Sigmoid colon (tissue), 7 donors: ENCODE measurements at places on chromosomes 1 and 21. TPM values are rescaled to one million over a fixed set of nuclear protein-coding genes. Genes with fewer than 3 reads are reported as not detected.
A peak's percentile ranks its signal among the peaks of the same experiment; 100 is the strongest.

DNA sequence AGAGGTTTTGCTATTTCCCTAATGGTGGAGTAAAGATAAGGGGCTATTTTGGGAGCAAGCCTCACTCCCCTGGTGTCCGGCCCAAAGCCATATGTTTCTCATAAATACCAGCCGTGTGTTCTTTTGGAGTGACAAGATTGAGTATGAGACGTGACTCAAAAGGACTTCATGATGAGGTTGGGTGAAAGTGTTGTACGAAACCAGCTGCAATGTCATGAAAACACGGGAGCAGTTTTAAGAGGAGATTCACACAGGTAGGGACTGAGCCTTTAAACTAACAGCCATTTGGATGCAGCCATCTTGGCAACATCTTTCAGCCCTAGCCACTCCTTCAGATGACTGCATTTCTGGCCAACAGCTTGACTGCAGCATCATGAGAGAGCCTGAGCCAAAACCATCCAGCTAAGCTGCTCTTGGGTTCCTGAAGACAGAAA lies 532.3 kb upstream of the USP24 start:
- DNase-seq = no peak

GRCh38 chr1:24748191-24749121 lies 3.2 kb downstream of the CLIC4 start:
- DNase-seq = no peak

DNA sequence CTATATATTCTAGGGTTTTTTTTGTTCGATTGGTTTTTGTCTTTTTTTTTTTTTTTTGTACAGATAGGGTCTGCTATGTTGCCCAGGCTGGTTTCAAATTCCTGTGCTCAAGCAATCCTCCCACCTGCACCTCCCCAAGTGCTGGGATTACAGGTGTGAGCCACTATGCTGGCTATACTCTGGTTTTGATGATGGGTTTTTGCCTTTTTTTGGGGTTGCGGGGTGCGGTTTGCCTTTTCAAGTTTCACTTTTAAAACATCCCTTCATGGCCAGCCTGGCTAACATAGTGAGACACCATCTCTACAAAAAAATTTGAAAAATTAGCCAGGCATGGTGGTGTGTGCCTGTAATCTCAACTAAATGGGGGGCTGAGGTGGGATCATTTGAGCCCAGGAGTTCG lies 10.0 kb downstream of the KDM5B start:
- DNase-seq = no peak

SH2D2A gene
- 0.69 TPM for polyA plus RNA-seq

GRCh38 chr1:160115545-160116282 lies at the start of gene ATP1A2:
ATP1A2 (plus strand) TSS chr1:160115759; CDS start chr1:160115862, 103 bp downstream.
- peak; percentile 77 for DNase-seq

- no peak for DNase-seq
These were observed 158.3 kb upstream of the CACNA1E start for GRCh38 chr1:181324797-181325616.

DNA sequence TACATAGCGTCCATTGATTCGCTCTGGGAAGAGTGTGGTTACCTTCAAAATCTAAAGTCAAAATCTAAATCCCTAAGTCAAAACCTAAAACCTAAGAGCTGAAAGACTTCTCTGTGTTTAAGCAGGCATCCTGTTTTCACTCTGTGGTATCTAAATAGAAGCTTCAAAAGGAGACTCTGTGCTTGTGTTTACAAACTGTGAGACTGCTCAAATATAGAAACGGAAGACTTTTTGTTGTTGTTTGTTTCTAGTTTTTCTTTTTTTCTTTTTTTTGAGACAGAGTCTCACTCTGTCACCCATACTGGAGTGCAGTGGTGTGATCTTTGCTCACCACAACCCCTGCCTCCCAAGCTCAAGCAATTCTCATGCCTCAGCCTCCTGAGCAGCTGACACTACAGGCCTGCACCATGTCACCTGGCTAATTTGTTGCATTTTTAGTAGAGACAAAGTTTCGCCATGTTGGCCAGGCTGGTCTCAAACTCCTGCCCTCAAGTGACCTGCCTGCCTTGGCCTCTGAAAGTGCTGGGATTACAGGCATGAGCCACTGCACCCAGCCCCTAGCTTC lies 425.9 kb downstream of the SMYD3 start:
- DNase-seq = no peak

DNA sequence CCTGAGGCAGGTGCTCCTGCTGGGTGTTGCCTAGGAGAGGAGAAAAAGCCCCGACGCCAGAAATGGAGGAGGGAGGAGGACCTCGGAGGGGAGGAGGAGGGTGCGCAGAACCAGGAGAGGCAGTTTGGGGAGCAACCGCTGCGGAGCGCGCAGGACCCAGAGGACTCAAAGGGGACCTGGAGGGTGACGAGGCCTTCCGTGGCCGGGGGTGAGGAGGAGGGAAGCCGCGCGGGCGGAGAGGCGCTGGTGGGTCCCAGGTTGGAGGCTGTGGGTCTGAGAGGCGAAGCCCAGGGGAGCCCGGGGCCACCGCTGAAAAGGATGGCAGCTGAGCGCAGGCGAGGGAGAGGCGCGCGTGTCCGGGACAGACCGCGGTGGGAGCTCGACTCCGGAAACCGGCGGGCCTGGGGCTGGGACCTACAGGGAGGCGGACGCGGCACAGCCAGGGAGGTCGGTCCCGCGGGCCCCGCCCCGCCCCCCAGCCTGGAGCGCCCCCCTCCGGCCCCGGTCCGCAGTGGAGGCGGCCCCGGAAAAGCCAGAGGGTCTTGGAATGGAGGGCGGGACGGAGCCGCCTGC lies 15.1 kb downstream of the RNF223 start:
- DNase-seq = no peak

INSRR gene
- not detected for polyA plus RNA-seq

- DNase-seq = no peak
These were observed 39.5 kb upstream of the MCOLN3 start for GRCh38 chr1:85087659-85088407.

OXCT2 gene
- not detected for polyA plus RNA-seq
